ENCODE measurements at places on chromosomes 1 and 21.

- no peak for DNase-seq
These were observed 30.4 kb downstream of the TMEM63A start for GRCh38 chr1:225851805-225852204.

DNA sequence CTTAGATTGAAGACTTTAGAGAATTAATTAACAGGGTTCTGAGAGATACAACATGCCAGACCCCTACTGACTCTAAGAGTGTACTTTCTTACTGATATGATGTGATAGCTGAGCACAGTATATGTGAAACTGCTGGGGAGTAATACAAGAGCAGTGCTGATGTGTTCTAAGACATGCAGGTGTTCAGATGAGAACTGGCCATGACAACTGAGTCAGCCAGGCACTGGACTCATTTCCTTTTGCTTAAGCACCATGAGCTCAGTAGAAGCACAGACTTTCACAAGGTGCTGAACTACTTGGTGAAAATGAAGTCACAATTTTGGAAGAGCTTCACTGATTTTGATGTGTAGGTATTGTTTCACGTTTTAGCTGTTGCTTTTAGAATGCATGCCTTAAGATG, 15.9 kb upstream of the POGZ start:
- DNase-seq, result no peak

DNA sequence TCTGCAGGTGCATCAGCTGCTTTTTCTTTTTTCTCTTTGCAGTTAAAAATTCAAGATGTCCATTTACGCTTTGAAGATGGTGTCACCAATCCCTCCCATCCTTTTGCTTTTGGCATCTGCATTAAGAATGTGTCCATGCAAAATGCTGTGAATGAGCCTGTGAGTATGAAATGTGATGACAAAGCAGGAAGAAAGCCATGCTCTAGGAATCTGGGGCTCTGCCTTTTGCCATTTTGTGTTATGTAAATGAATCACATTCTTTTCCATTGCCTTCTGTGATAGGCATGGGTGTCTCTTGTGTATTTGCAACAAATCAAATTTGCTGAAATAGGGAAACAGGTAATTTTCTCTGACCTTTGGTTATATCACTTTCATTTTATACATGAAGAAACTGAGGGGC, 19.4 kb downstream of the VPS13D start:
- no peak for DNase-seq

- DNase-seq, result no peak
These were observed 520.4 kb upstream of the CXADR start for GRCh38 chr21:16992448-16992847.

DNA sequence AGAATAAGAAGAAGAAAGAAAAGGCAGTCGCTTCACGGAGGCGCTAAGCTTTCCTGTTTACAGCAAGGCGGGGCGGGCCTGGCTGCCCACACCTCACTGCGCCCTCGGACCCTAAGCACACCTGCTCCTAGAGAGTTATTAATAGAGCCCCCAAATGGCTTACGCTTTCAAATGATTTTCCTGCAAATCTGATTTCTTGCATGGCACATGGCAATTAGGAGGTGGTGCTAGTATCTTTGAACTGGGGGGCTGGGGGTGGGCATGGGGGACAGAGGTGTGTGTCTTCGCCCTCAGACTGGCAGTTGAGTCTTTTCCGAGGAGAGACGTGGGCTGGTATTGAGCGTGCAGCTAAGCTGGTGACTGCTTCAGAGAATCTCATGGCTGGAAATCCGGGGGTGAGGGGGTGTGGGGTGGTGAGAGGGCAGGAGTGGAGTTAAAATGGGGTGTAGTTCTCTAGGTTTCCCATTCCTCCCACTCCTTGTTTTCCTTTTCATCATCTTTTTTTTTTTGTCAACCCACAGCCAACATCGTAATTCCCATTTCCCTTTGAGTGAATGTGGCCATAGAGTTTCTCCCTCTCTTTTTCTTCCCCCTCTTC, 1.3 kb downstream of the S1PR1 start:
- no peak for DNase-seq

DNA sequence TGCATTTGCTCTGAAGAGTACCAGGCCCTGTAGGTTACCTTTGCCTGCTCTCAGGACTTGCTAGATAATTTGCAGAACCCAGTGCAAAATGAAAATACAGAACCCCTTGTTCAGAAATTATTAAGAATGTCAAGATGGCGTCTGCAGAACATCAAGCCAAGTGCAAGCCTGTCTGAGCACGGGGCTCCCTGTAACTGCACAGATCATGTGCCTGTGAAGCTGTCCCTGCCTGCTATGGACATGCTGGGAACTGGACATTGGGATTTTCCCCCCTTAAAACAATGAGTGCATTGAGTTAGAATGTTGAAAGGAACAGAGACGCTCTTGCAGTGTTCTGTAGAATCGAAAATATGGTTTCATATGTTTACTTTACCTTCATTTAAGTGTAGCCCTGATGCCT, 2.9 kb downstream of the CLDN14 start:
- no peak for DNase-seq

DNA sequence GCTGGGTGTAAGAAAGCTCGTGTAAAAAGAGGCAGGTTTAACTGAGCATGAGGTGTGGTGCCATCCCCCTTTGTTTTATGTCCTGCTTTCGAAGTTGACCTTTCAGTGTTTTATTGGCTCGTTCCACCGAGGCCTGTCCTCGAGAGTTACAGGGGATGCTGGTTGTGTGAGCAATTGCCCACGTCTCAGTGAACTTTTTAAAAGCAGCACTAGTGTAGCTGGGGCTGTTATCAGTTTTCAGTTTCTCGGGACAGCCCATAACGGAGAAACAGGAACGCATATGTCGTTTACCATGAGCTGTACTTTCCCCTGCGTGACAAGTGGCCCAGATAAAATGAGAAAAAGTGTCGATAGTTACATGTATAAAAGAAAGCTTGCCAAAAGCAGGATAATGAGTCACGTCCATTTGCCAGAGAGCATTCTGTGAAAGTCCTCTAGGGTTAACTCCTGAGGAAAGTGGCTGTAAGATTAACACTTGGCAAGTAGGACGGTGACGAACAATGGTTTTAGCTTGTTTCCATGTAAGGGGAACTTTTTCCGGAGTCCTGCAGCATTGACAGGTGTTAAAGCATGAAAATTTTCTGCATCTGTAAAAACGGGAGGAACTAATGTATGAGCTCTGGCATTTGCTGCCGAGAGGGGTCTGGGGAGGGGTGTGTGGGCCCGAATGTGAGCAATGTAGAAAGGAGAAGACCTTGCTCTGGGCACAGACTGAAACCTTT, 7.8 kb upstream of the LRRC47 start:
- DNase-seq, result no peak

DNA sequence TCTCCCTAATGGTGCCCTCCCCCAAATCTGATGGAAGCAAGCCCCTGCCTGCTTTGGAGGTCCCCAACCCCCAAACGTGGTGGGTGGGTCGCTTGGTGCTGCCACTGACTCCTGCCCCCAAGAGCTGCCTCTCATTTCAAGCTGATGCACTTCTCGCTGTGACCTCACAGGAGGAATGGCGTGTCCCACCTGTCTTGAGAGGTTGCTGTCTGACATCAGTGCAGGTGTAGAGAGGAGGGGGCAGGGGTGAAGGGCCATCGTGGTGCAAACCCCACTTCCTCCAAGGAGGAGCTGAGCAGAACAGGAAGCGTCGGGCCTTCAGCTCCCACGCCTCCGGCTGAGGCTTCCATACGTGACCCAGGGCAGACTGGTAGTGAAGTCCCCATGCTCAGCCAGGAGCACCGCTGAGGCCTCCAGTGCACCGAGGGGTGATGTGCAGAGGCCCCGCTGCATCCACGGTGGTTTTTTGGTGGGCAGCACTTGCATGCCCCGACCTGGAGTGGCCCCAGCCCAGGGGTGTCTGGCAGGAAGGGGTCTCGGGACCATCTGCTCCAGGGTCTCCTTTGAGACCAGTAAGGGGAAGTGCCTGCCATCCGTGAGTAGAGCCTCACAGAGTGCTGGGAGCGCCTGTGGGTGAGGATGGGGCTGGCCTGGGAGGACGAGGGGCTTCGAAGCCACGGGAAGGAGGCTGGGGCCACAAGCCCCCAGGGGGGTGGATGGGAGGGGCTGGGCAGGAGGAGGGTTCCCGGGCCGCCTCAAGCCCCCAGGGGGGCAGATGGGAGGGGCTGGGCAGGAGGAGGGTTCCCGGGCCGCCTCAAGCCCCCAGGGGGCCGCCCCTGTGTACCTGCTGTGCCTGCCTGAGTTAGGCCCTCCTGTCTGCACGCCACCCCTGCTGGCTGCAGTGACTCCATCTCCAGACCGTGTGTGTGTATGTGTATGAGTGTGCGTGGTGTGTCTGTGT, 39.8 kb downstream of the WDR4 start:
- DNase-seq, result peak; percentile 28

DNA sequence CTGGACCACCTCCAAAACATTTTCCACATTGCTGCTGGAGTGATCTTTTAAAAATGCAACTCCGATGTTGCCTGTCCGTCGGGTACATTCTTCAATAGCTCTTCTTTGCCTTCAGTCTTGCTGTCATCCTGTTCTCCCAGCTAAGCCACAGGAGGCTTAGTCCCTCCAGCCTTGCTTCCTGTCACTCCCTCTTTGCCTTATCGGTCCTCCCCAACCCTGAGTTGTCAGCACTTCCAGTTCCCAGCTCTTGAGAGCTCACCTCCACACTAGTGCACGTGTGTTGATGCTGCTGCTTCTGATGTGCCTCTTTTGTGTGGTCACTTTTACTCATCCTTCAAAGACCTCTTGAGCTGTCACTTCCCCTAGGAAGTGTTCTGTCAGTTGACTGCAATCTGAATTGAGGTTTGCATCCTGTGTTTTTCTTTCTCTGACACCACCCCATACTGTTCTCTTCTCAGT, 15.3 kb downstream of the UCK2 start:
- DNase-seq, result no peak

DNA sequence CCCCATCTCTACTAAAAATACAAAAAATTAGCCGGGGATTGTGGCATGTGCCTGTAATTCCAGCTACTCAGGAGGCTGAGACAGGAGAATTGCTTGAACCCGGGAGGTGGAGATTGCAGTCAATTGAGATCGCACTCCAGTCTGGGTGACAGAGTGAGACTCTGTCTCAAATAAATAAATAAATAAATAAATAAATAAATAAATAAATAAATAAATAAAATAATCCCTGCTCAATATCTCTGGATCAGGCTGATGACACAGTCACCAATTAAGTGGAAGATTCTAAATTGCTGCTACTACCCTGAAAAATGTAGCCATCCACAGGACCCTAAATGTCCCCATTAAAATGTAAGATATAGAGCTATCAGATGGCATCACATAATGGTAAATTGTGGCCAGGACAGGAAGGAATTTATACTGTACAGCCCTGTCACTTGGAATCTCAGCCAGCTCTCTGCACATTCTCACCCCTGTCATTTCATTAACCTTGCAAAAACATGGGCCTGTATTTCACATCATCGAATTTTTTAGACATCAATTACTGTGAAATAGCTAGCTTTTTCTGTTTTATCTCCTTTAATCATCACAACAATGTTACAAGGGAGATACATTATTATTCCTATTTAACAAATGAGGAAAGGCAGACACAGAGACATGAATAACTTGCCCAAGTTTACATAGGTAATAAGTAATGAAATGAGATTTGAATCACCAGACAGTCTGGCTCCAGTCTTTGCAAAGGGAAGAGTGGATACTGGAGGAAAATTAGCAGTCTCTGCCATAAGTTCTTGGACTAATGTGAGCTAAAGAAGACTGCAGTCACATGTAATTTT, 56.7 kb upstream of the NTPCR start:
- DNase-seq, result no peak

DNA sequence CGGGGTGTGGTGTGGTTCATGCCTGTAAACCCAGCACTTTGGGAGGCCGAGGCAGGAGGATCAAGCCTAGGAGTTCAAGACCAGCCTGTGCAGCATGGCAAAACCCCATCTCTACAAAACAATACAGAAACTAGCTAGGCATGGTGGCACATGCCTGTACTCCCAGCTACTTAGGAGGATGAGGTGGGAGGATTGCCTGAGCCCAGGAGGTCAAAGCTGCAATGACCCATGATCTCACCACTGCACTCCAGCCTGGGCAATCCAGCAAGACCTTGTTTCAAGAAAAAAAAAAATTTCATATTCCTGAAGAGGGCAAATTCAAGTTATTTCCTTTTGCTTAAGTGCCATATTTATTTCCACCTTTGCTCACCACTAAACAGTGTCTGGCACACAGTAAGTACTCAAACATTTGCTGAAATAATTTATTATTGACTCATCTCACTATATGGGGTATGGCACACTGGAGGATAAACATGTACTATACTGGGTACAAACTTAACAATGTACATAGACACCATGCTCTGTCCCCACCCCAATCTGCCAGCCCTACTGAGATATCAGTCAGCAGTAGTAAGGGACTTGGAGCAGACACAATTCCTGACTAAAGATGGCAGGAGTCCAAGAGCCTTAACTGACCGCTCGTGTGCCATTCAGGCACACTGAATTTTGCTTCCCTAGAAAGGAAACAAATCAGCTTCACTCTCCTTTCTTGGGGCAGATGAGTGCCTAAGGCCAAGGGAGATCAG, 15.5 kb downstream of the MEAF6 start:
- DNase-seq, result no peak

GRCh38 chr1:94535095-94535494, 6.5 kb downstream of the F3 start:
- no peak for DNase-seq

- no peak for DNase-seq
These were observed 46.9 kb upstream of the ADAMTS1 start for GRCh38 chr21:26892151-26892550.

GRCh38 chr1:167987174-167987573, 50.3 kb upstream of the MPC2 start:
- DNase-seq, result no peak

DNA sequence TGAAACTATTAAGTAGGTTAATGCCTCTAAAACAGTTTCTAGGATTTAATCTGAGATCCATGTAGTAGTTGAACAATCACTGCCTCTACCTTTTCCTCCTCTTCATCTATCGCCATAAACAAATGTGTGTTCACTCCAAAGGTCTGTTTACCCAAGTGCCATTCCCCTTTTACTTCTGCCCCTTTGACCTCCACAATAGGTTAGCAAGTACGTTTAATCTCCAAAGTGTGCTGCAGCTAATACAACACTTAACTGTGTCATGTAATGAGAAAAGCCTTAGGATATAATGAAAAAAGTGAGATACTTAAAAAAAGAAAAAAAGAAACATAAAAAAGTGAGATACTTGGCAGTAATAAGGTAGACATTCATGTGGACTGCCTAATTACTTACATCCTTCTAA, 28.2 kb downstream of the GPBP1L1 start:
- no peak for DNase-seq
